ENCODE measurements at places on chromosomes 11 and 22. TPM values are rescaled to one million over a fixed set of nuclear protein-coding genes. Genes with fewer than 3 reads are reported as not detected.

GRCh38 chr11:120335908-120336640 lies at the start of gene ARHGEF12:
Gene ARHGEF12, plus strand, starts transcription at chr11:120336413. Its CDS starts 831 bp downstream, at chr11:120337244.
- DNase-seq: peak; percentile 49
- H3K27ac ChIP-seq: peak within 1 kb of the TSS; percentile 62
- peaks cover 26% of the 10 kb centered on the region for H3K27me3 ChIP-seq

DNA sequence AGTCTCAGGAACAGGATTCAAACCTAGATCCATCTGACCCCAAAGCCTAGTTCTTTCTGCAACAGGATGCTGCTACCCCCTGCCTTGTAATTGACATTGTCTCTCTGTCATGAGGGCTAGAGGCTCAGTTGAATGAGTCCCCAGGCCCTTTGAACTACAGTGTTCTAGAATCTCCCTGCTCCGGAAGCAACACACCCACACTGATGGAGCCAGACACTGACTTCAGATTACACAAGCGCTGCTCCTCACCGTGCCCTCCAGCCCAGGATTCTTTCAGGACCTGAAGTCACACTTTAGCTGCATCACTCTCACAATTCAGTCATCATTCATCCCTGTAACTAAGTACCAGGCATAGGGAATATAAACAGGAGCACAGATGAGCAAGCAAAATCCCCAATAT lies 69.6 kb downstream of the RAB30 start:
- peak overlapping the region; percentile 62 for H3K27ac ChIP-seq
- H3K36me3 ChIP-seq: no peaks in the 10 kb centered on the region
- no peaks in the 10 kb centered on the region for H3K27me3 ChIP-seq
- H3K4me1 ChIP-seq: peaks cover 23% of the 10 kb centered on the region

- H3K4me1 ChIP-seq: no peaks in the 10 kb centered on the region
- no peak overlapping the region for H3K4me3 ChIP-seq
- no peak for DNase-seq
- H3K36me3 ChIP-seq: no peaks in the 10 kb centered on the region
Measured at GRCh38 chr11:100730266-100730665, 43.2 kb downstream of the ARHGAP42 start.

DNA sequence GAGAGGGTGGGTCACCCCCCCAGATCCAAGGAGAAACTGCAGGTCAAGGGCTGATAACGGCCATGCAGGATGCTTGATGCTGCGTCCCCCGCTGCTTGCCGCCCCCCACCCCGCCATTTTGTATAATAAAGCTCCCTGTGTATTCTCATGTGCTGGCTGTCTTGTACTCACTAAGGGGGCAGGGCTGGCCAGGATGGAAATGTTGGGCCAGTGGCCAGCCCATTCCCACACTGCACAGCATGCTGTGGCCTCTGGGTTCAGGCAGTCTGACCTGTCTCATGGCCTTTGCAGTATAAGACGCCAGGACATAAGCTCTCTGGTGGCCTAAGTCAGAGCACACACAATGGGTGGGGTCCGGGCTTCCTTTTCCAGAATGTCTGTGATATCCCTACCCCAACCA lies 421 bp upstream of the PRR33 start:
- peaks cover 23% of the 10 kb centered on the region for H3K4me1 ChIP-seq
- peaks cover 5% of the 10 kb centered on the region for H3K27me3 ChIP-seq
- H3K4me3 ChIP-seq: no peak overlapping the region
- no peak overlapping the region for H3K27ac ChIP-seq
- DNase-seq: no peak

- H3K4me3 ChIP-seq: peak overlapping the region; percentile 93
- peaks cover 84% of the 10 kb centered on the region for H3K27me3 ChIP-seq
- DNase-seq: no peak
- H3K4me1 ChIP-seq: peaks cover 19% of the 10 kb centered on the region
- no peak overlapping the region for H3K27ac ChIP-seq
Measured at GRCh38 chr11:6925636-6926207, 504 bp upstream of the ZNF215 start.

- H3K4me1 ChIP-seq: peaks cover 6% of the 10 kb centered on the region
- peaks cover 18% of the 10 kb centered on the region for H3K27me3 ChIP-seq
- peak; percentile 67 for DNase-seq
- H3K36me3 ChIP-seq: no peaks in the 10 kb centered on the region
Measured at GRCh38 chr22:45994491-45995404, 17.8 kb upstream of the WNT7B start.

- peaks cover 23% of the 10 kb centered on the region for H3K4me1 ChIP-seq
- H3K36me3 ChIP-seq: peaks cover 13% of the 10 kb centered on the region
- H3K4me3 ChIP-seq: peak overlapping the region; percentile 86
- peaks cover 31% of the 10 kb centered on the region for H3K27me3 ChIP-seq
- no peak overlapping the region for H3K27ac ChIP-seq
- no peak for DNase-seq
Measured at GRCh38 chr11:45180179-45180847, 33.9 kb downstream of the PRDM11 start.

CCDC82 gene
- 24.1 TPM for total RNA-seq

OR8D1 gene
- total RNA-seq: not detected

C11orf16 gene
- not detected for total RNA-seq

- H3K27me3 ChIP-seq: no peaks in the 10 kb centered on the region
- peaks cover 18% of the 10 kb centered on the region for H3K4me1 ChIP-seq
- H3K4me3 ChIP-seq: no peak overlapping the region
- H3K36me3 ChIP-seq: peaks cover 4% of the 10 kb centered on the region
- DNase-seq: no peak
- no peak overlapping the region for H3K27ac ChIP-seq
Measured at GRCh38 chr22:49642741-49643140, 184.9 kb downstream of the BRD1 start.

DNA sequence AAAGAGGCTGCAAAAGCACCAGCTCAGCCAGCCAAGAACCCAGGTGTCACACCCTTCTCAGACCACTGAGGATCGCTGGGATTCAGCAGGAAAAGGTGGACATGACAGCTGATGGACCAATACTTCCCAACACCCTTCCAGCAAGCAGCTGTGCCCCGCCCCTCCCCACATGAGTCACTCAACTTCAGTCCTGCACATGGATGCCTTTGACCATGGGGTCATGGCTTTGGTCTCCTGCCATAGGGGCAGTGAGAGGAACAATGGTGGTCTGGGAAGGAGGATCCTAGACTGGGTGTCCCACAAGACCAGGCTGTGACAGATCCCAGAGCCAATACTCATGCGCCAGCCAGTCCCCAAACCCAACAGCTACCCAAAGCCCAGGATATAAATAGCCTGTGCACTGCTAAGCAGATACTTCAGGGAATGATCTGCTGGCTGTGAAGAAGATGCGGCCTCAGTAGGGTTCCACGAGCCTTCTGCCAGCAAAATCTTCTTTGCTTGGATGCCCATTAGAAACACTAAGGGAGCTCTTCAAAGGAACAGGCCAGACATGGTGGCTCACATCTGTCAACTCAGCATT lies 5.5 kb upstream of the RGL4 start:
- no peak overlapping the region for H3K4me3 ChIP-seq
- peaks cover 2% of the 10 kb centered on the region for H3K36me3 ChIP-seq
- DNase-seq: no peak
- no peaks in the 10 kb centered on the region for H3K27me3 ChIP-seq
- H3K27ac ChIP-seq: peak overlapping the region; percentile 16

GRCh38 chr11:37503411-37504059 lies 905.5 kb upstream of the RAG2 start:
- no peaks in the 10 kb centered on the region for H3K27me3 ChIP-seq
- H3K4me1 ChIP-seq: no peaks in the 10 kb centered on the region
- no peak for DNase-seq
- H3K27ac ChIP-seq: no peak overlapping the region
- H3K4me3 ChIP-seq: no peak overlapping the region

RCOR2 gene
- total RNA-seq: not detected

RASGRP2 gene
- total RNA-seq: 464 TPM

Data from T-helper 17 cell (primary cell).